CMK (cell line): ENCODE measurements at places on chromosomes 1 and 21.

DNA sequence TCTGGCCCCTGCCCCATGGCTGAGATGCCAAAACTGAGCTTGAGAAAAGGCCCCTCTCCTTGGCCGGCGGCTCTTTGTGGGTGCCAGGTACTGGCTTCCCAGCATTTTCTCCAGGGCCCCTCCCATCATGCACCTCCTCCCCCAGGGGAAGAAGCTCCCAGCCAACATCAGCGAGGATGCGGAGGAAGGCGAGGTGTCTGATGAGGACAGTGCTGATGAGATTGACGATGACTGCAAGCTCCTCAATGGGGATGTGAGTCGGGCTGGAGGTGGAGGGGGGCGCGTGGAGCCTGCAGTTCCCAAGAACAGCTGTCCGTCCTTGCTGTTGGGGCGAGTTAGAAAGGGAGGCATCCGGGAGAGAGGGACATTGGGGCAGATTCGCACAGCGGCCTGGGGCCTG is 13.5 kb downstream of the PLCH2 start:
- no peak for DNase-seq

- no peak for DNase-seq
Observed at GRCh38 chr1:51699391-51699790, 82.5 kb downstream of the OSBPL9 start.

DNA sequence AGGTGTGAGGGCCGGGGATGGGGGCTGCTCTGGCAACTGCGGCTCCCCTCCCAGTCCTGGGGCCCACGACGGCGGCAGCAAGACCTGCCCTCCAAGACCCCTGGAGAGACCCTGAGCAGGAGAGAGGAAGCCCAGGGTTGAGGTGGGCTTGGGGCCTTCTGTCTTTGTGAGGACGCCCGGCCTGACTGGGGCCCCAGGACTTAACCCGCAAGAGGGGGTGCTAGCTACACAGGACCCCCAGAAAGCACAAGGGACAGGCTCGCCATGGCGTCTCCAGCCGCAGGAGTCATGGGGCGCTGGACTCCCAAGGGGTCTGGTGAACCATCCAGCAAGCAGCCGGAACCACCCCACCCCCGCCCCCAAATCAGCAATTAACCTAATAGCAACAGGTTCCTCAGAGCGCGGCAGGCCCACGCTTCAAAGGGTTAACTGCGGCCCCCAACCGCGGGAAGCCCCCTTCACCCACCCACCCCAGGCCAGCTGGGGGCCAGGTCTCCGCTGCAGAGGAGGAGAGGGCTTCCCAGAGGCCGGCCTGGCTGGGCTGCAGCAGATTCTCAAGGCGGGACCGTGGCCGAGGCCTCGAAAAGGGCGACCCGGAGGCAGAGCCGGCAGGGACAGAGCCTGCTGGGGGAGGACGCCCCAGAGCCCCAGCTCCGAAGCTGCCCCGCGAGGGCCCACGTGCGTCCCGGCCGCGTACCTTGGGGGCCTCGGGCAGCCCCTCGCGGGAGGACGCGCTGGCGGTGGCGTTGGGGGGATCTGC is 525 bp downstream of the C1QTNF12 start:
- no peak for DNase-seq

- DNase-seq, result no peak
Observed at GRCh38 chr1:20484519-20485462, 1.2 kb downstream of the CAMK2N1 start.

DNA sequence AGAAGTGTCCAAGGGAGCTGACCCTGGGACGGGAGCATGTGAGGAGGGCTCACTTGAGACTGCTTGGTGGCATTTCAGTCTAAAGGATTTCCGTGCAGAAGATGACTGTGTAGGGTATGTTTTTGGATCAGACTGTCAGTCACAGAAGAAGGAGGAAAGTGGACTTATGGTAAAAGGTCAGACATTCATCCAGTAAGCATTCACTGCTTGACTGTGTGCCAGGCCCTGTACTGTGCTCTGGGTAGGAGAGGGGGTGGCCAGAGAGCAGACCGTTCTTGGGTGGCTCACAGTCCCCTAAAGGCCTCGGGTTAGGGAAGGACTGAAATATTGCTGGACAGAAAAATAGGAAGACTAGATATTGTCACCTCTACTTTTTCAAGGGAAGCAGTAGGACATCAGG is 2.1 kb upstream of the SERINC2 start:
- no peak for DNase-seq

DNA sequence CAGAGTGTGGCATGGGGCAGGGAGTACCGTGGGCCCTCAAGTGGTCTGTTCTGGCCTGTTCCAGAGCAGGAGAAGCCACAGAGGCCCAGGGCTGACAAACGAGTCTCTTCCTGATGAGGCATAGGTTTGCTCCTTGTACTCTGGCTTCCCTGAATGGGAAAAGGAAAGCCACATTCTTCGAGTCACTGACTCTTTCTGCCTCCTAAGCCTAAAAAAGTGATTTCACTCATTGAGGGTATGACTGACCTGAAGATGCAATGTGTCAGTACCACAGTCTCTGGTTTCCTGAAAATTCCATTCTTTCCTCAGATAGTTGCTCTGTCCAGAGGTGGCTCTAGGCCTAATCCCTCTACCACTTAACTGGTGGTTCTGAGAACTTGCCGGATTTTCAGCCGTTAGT is 92.3 kb downstream of the KCNN3 start:
- DNase-seq, result no peak

DNA sequence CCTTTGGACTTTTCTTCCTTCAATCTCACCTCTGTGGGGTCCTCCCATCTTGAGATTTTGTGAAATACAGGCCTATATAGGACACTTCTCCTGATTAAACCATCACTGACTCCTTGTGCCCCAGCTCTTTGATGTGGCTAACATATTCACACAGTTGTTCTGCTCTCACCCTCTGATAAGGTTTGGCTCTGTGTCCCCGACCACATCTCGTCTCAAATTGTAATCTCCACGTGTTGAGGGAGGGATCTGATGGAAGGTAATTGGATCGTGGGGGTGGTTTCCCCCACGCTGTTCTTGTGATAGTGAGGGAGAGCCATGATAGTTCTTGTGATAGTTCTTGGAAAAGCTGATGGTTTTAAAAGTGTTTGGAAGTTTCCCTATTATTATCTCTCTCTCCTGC is 19.7 kb downstream of the LRRC7 start:
- no peak for DNase-seq

GRCh38 chr1:24364975-24365678 is 46.0 kb downstream of the GRHL3 start:
- no peak for DNase-seq

GRCh38 chr21:40844935-40845334 is 2.0 kb downstream of the DSCAM start:
- DNase-seq, result no peak

GRCh38 chr1:221743416-221744208 is 1.7 kb upstream of the DUSP10 start:
- no peak for DNase-seq

GRCh38 chr1:110588991-110589390 is 17.2 kb downstream of the KCNA2 start:
- no peak for DNase-seq

DNA sequence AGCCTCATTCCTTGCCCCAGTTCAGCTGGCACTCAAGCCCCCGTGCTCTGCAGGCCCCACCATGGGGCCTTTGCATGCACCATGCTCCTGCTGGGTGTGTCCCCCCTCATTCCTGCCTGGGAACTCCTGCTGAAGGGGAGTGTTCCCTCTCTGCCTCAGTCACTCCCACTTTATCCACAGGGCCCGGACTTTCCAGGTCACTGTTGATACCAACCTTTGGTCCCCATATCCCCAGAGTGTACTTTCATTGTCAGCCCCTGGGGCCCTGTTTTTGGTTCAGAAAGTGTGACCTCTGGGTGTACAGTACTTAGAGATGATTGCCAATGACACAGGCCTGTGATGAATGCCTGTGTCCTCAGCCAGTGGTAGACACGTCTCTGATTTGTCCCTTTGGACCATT is 2.9 kb downstream of the TTC22 start:
- no peak for DNase-seq

- DNase-seq, result no peak
Observed at GRCh38 chr1:181989261-181989920, 72.1 kb downstream of the ZNF648 start.

GRCh38 chr1:220339581-220339980 is 67.3 kb upstream of the RAB3GAP2 start:
- no peak for DNase-seq

DNA sequence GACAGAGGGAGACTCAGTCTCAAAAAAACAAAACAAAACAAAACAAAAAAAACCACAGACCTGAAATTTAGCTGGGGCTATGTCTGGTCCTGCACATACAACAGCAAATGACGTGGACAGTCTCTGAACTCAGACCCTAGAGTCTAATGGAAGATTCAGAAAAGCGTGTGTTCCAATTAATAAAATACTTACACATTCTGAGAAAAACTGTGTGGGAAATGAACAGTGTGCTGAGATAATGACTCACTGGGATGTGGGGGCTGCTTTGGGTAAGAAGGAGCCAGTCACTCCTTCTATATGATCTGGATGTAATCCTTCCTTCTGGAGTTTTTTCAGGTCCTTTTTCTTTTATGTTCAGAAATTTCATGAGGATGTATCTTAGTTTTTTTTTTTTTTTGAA is 29.4 kb downstream of the CLDN14 start:
- no peak for DNase-seq

- DNase-seq, result no peak
Observed at GRCh38 chr1:228860911-228861831, 125.9 kb downstream of the RHOU start.

DNA sequence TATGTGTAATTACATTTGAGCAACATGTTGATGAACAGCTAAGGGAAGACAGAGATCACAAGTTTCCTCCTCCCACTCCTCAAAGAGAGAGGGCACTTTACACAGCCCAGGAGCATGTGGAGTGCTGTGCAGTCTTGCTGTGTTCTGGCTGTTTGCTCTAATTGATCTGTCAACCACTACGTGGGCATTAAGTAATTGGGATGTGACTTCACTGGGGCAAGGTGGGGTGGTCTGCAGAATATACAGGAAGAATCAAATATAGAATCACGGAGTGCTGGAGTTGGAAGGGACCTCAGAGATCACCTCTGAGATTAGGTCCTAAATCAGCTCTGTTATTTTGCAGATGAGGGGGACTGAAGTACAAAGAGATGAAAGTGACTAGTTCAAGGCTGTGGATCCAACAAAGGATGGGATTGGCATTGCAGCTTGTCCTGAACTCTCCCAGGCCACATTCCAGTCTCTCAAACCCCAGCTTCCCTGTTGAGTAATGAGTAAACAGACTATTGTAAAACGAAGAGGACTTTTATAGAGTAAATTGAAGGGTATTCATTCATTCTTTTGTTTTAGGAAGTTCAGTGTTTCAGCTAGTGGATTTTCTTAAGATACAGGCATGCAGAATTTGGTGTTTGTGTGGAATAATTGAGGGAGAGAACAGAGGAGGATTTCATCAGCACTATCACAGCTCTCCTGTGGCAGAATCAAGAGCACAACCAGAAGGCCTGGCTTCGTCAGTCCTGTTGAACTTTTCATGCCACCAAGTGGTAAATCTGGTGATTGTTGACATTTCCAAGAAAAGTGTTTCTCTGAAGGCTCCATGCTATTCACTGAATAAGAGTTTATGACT is 22.4 kb downstream of the NOS1AP start:
- no peak for DNase-seq

- no peak for DNase-seq
Observed at GRCh38 chr1:223034270-223034798, 108.7 kb downstream of the TLR5 start.

DNA sequence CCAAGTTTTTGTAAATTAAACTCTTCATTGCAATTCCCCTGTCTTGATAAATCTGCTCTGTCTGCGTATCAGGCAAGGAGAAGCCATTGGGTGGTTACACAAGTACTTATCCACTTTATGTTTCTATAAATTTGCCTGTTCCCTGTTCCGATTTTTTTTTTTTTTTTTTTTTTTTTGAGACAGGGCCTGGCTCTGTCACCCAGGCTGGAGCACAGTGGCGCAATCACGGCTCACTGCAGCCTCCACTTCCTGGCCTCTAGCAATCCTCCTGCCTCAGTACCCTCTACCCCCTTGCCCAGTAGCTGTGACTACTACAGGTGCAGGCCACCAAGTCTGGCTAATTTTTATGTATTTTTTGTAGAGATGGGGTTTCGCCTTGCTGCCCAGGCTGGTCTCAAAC is 11.1 kb upstream of the CSRP1 start:
- DNase-seq, result no peak

GRCh38 chr1:202084791-202085681 is 37.7 kb upstream of the GPR37L1 start:
- no peak for DNase-seq

GRCh38 chr1:112388436-112388835 is 7.6 kb upstream of the CTTNBP2NL start:
- DNase-seq, result no peak

GRCh38 chr1:104120525-104120924 is 370.8 kb downstream of the AMY1C start:
- DNase-seq, result no peak
